ENCODE measurements at places on chromosomes 16 and 17.

DNA sequence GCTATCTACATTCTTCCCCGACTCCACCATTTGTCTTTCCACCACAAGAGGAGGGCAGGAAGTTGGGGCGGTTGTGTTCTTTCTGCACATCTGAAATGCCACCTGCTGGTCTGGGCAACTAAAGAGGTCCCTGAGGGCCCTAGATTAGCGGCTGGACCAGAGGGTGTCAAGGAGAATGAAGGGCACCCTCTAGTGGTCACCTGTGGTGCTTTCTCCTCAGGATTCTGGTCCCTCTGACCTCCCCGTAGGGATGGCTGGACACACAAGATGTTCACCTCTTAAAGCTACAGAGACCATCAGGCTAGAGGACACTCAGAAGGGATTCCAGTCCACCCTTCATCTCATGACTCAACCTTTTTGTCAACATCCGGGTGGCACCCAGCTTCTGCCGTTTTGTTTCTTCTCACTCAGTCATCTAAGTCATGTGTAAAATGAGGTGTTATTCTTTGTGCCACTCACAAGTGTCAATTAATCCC, 2.9 kb upstream of the SCIMP start:
- no peak for DNase-seq

DNA sequence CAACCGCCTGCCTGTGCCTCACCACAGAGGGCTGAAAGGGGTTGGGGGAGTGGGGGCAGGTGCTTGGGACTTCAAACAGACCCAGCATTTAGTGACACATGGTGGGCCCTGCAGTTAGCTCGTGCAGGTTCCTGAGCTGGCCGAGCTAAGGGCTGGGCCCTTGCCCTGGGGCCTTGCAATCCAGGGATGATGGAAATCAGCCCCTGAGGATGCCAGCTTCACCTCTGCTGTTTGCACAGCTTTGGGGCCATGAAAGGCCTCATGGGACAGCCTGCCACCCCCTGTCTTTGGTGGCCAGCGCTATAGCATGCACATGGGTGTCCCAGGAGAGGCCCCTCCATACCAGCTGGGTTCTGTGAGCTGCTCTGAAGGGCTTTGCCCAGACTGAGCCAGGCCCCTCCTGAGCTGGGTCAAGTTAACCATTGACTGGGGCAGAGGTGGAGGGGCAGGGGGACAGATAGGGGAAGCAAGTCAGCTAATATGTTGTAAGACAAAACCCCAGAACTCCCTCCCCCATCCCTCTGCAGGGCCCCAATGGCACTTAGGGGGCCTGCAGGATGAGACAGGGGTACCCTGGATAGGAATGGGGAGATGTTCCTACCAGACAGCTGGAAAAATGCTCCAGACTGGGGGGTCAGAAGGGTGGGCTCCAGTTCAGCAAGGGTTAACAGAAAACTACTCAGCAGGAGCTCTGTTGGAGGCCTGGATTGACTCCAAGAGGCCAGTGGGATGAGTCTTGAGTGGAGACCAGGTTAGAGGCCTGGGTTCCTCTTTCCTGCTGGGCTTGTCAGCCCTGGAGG, 692 bp downstream of the PRR15L start:
- DNase-seq = no peak

- no peak for DNase-seq
These were observed 2.4 kb downstream of the C1QL1 start for GRCh38 chr17:44965481-44966234.

DNA sequence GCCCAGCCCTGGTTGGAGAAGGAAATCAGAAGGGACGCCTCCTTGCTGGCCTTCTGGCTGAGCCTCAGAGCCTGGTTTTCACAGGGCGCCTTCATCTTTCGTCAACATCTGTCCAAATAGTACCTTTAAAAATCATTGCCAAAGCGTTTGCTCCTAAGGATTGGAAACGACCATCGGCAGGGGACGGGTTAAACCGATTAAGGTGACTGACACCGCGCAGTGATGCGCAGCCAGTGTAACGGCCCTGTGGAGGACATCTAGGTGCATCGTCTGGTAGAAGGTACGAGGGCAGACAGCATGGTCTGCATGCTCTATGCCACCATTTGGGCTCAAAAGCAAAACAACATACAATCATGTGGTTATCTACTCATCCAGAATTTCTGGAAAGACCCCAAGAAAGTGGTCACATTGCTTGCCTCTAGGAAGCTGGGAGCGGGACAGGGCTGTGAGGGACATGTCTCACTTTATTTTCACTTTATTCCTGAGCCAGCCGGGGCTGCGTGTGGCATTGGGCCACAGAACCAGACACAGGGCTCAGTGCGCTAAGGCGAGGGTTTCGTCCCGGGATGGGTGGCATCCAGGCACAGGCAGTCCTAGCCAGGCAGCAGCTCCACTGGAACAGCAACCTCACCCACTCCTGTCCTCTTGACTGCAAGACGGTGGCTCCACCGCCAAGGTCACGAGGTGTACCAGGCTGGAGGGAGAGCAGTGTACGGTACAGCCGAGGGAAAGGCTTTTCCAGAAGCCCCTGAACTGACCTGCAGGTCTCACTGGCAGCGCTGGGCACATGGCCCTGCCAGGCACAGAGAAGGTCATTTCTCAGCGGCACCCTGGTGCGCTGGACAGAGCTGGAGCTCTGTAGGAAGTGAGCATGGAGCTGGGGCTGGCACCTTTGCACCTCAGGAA, 40.9 kb upstream of the JPH3 start:
- no peak for DNase-seq

- no peak for DNase-seq
These were observed 84.2 kb downstream of the MGAT5B start for GRCh38 chr17:76952402-76952801.

Data from stimulated activated CD4-positive, alpha-beta T cell treated with anti-CD3 and anti-CD28 coated beads, Interleukin-12 subunit alpha, Interleukin-12 subunit beta, amount 100 ng/mL, for 4 hours (primary cell).